Bronchial epithelial cell (primary cell): ENCODE measurements at places on chromosomes 3 and 15.
A peak's percentile ranks its signal among the peaks of the same experiment; 100 is the strongest.

DNA sequence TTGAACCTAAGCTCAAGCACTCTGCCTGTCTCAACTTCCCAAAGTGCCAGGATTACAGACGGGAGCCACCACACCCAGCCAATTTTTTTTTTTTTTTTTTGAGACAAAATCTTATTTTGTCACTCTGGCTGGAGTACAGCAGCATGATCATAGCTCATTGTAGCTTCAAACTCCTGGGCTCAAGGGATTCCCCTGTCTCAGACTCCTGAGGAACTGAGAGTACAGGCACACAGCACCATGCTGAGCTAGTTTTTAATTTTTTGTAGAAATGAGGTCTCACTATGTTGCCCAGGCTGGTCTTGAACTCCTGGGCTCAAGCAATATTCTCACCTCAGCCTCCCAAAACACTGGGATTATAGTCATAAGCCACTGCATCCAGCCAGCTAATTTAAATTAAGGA, 36.8 kb upstream of the SUCLG2 start:
- no peak for DNase-seq

GRCh38 chr15:78108300-78109084, 16.1 kb downstream of the SH2D7 start:
- peak; percentile 67 for DNase-seq

GRCh38 chr3:30511524-30512251, 94.7 kb upstream of the TGFBR2 start:
- peak; percentile 99 for DNase-seq

DNA sequence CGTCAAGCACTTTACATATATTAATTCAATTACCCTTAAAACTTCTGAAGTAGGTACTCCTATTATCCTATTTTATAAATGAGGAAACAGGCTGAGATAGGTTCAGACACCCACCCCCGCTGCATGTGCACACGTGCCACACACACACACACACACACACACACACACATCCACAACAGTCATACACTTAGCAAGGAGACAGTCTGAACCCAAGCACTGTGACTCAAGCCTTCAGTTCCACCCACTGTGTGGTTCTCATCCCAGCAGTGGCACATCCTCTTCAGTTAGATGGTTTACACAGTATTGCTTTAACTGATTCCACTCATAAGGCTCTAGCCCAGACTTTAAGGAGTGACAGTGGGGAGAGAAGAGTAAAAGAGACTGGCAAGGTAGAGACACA, 91.1 kb upstream of the FGF7 start:
- DNase-seq: peak; percentile 4

DNA sequence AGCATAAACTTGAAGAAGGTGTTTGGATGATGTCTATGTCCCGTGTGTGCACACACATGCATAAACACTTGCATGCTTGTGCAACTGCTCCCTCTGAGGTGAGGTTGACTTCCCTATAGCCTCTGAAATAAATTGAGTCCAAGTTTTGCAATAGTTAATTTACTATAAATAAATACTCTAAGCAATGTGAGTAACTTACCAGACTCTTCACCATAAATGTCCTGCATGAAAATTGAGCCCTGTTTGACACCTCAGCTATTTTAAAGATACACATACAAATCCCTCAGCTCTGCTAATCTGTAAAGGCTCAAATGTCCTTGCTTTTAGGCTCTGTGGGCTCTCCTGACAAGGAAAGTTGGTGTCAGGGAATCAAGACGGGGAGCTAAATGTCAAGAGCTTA, 37.1 kb downstream of the GJD2 start:
- no peak for DNase-seq

- DNase-seq: no peak
Observed at GRCh38 chr3:60707452-60708020, 543.7 kb downstream of the FHIT start.

DNA sequence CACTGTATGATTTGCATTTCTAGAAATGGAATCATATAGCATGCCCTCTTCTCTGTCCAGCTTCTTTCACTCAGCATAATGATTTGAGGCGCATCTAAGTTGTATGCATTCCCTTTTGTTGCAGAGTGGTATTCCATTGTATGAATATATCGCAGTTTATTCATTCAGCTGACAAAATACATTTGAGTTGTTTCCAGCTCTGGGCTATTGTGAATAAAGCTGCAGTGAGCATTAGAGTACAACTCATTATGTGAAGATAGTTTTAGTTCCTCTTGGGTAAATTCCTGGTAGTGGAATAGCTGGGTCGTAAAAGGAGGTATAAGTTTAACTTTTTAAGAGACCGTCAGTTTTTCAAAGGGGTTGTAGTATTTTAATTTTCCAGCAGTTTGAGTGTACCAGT, 38.5 kb upstream of the POLR2M start:
- no peak for DNase-seq

DNA sequence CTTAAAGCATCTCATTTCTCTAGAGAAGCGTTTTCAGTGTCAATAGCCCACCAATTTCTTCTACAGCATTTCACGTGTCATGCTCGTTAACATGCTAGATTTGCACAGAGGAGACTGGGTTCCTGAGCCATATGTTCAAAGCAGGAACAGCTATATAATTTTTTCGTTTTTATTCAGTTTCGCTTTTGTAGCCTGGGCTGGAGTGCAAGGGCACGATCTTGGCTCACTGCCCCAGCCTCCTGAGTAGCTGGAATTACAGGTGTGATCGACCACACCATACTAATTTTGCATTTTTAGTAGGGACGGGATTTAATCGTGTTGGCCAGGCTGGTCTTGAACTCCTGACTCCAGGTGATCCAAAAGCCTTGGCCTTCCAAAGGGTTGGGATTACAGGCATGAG, 6.6 kb upstream of the SLMAP start:
- no peak for DNase-seq

- peak; percentile 47 for DNase-seq
Observed at GRCh38 chr3:195906865-195907683, 1.3 kb downstream of the TNK2 start.

DNA sequence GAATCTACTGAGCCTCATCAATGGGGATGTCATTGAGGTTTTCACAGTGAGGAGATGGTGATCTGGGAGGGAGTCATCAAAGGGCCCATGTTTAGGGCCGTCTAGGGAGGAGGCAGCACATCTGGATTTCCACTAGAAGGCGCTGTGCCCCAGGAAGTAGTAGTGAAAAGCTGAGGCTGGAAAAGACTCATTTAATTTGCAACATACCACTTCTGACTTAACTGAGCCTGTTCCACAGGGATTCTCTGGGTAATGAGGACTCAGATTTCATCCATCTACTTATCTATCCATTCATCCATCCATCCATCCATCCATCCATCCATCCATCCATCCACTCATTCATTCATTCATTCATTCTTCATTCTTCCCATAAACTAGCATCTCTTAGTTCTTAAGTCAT, 17.4 kb upstream of the SHF start:
- peak; percentile 68 for DNase-seq

- no peak for DNase-seq
Observed at GRCh38 chr15:25728816-25729215, 134.3 kb downstream of the ATP10A start.

DNA sequence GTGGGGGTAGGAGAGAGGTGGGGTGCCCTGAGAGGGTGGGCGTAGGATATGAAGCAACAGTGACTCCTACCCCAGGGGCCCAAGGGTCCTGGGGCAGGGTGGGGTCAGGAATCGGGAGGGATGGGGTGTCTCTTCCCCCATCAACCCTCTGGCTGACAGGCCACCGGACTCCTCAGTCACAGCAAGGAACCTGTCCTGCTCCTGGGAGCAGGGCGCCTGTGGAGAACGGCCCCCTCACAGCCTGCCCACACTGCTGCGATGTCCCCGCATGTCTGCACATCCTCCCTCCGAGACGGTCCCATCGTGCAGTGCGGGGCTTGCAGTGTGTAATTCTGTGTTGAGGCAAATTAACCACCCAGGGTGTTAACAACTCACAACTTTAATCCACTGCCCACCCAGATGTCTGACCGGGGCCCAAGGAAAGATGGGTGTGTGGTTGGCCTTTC, 2.7 kb downstream of the TM4SF19 start:
- DNase-seq: no peak

DNA sequence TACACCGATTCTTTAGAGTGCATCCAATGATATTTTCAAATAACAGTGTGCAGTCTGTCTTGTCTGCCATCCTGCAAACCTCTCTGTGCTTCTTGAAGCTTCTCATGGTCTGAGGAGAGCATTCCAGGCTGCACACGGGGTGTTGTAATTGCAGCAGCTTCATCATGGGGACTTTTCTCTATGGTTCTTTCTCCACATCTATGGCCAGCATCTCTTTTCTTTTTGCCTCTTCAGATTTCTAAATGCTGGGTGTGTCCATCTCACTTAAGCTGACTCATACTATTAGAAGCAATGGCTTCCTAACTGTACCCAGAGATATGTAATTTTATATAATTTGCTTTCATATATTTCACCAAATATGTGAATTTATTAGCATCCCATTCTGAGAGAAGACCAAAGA, 63.8 kb upstream of the EPHB3 start:
- peak; percentile 16 for DNase-seq

- DNase-seq: no peak
Observed at GRCh38 chr3:3189102-3189727, 9.7 kb upstream of the CRBN start.

- no peak for DNase-seq
Observed at GRCh38 chr15:89155656-89156055, 65.7 kb downstream of the RLBP1 start.

- no peak for DNase-seq
Observed at GRCh38 chr3:151297429-151297828, 19.1 kb upstream of the P2RY14 start.

DNA sequence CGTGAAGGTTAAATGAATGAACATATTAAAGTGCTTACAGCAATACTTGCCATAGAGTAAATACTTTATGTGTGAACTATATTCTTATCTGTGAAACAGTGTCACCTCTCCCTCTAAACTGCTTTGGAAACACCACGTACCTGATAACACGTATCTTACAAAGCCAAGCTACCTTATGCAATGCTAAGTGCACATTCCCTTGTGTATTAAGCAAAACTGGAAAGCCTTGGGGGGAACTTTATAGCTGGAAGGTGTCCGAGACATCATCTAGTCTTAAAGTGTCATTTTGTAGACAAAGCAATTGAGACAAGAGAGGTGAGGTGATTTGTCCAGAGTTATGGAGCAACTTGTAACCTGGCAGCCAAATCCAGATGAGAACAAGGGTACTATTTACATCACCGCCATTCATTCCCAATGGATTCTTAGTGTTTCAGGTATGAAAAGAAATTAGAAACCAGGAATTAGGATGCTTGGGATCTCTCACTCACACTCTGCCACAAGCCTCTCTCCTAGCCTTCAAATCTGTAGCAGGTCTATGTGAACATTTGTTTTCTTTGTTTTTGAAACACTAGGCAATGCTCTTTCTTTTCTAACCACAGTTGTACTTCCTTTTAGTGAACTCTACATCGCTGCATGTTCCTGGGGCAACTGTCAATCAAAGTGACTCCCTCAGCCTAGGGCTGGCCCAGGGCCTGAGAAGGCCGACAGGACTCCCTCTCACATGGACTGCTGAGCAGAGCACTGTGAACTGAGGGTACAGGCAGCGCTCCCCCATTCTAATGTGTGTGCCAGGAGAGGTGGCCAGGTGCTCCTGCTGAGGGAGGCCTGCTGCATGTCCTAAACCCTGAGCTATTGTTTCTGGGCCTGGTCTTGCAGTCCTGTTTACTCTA, 13.9 kb upstream of the MGLL start:
- no peak for DNase-seq

DNA sequence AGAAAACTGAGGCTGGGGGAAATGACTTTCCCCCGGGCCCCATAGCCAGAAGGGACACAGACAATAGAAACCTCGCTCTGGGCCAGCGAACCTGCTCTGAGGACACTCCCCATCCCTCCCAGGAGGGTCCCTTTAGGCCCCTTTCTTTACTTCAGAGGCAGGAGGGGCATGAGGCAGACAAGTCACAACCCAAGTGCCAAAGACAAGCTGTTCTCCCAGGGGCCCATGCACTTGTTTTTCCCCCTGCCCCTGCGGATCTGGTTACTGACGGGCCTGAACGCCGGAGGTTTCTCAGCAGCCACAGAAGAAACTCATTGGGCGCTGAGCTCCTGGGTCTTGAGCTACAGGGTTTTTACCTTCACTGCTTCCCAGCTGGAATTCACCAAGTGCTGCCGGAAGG, 9.8 kb downstream of the PGPEP1L start:
- no peak for DNase-seq

- DNase-seq: no peak
Observed at GRCh38 chr3:13073326-13074005, at the start of gene IQSEC1. Gene IQSEC1, minus strand, starts transcription at chr3:13073429. Its CDS starts 415 bp downstream, at chr3:13073014.

DNA sequence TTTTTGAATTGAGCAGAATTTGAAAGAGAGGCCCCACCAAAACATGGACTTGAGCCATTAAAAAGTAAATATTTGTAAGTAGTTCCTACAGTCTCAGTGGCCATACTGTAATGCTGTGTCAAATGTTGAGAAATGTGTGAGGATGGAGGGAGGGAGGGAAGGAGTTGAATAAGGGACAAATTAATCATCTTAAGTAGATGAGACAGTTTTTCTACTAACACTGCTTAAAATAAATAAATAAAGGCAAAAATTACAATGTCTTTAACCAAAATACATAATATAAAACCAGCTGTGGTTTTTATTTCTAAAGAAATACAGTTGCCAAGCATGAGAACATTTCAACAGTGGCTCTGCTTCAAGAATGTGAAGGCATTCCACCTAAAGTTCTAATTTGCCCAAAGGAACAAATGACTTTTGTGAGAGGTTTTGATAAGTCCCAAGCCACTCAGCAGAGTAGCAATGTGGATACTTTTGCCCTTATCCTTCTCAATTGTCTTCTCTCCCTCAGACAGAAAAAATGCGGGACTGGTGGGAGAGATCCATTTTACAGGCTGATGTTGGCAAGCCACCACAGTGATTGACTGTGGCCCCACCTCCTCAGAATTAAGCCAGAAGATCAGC, 427.0 kb upstream of the RARB start:
- no peak for DNase-seq

GRCh38 chr3:170839518-170840100, 30.4 kb downstream of the RPL22L1 start:
- peak; percentile 34 for DNase-seq

- DNase-seq: no peak
Observed at GRCh38 chr15:72965671-72966070, 86.6 kb upstream of the NEO1 start.

DNA sequence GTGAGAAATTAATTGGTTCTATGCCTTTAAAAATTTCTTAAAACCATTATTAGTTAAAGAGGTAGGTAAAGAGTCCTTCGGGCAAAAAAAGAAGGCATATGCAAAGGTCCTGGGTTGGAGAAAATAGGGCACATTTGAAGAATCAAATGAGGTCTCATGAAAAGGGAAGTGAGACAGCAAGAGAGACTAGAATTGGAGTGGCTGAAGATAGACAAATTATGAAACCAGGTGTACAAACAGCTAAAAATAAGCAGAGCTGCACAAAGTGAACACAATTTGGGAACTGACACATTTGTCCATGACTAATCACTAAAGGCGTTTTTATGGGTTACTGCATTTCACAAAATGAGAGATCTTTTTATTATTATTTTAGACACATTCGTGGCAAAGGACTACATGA, 581.2 kb downstream of the PYDC2 start:
- no peak for DNase-seq
